Activated gamma-delta T cell treated with anti-CD3 and anti-CD28 coated beads, Interleukin-2, amount 50 U/mL, for 16 hours (primary cell): ENCODE measurements at places on chromosomes 6 and 20.

DNA sequence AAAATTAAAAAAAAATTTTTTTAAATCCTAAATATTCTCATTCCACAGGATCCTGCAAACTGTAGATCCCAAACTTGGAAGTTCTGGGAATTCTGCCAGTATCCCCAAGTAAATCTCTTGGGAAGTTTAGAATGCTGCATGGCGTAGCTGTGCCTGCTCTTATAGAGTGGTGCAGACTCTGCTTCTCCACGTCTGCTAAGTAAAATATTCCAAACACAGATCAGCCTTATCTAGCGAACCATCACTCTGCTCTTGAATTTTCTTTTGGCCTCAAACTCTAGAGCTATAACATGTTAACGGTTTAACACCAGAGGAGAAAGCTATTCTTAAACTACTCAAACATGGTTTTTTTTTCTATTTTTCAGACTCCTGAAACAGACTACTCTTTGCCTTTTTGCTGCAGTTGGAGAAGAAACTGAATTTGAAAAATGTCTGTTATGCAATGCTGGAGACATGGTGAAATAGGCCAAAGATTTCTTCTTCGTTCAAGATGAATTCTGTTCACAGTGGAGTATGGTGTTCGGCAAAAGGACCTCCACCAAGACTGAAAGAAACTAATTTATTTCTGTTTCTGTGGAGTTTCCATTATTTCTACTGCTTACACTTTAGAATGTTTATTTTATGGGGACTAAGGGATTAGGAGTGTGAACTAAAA, 138.5 kb upstream of the AKAP12 start:
- no peak for DNase-seq

GRCh38 chr20:61924858-61925554, 140.7 kb downstream of the TAF4 start:
- DNase-seq: no peak

GRCh38 chr6:121732641-121733040, 297.2 kb downstream of the GJA1 start:
- DNase-seq: no peak

DNA sequence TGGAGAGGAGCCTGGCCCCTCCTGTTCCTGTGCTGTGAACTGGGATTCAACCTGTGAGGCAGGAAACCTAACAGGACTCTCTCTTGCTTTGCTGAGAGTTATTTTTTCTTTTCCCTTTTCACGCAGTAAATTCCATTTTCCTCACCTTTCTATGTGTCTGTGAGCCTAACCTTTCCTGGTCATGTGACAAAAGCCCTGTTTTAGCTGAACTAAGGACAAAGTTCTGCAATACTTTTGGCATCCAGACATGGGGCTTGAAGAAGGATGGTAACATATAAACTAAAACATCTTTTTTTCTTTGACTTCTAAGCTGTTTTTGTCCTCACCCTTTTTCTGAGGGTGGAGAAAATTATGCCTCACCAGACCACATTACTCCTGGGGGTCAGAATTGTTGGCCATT, 368.5 kb downstream of the HTR1B start:
- DNase-seq: no peak

GRCh38 chr6:159149641-159150040, 19.6 kb upstream of the FNDC1 start:
- DNase-seq: no peak

GRCh38 chr6:118223316-118223715, 316.3 kb downstream of the SLC35F1 start:
- DNase-seq: no peak

- DNase-seq: no peak
These were observed 48.9 kb upstream of the BHLHE23 start for GRCh38 chr20:63055575-63056235.
